ENCODE measurements at places on chromosomes 2 and 18. TPM values are rescaled to one million over a fixed set of nuclear protein-coding genes. Genes with fewer than 3 reads are reported as not detected.

RGPD3 gene
- total RNA-seq = 0.14 TPM

RNF103 gene
- total RNA-seq = 13.8 TPM

- H3K27me3 ChIP-seq = no peaks in the 10 kb centered on the region
- peaks cover 18% of the 10 kb centered on the region for H3K4me1 ChIP-seq
- H3K27ac ChIP-seq = no peak overlapping the region
- H3K4me3 ChIP-seq = no peak overlapping the region
- peaks cover 10% of the 10 kb centered on the region for H3K36me3 ChIP-seq
Measured at GRCh38 chr2:65045651-65046050, 10.6 kb upstream of the CEP68 start.

DNA sequence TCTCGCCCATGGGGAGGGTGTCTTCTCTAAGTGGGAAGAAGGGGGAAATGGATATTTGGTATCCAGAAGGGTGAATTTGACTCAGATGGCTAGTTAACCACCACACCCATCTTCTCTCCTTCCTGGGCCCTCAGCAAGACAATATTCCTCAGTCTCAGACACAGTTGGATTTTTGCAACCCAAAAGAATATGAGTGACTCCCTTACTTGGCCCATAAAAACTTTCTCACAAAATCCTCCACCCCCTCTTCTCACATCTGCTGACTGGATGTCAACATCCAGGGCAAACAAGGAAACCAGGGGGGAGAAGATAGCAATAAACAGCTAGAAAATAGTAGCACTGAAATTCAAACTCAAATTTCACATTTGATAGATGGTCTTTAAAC is 35.3 kb upstream of the GCC2 start:
- DNase-seq = no peak
- H3K27me3 ChIP-seq = no peaks in the 10 kb centered on the region
- no peak overlapping the region for H3K4me3 ChIP-seq
- no peak overlapping the region for H3K27ac ChIP-seq
- H3K4me1 ChIP-seq = no peaks in the 10 kb centered on the region

NCKAP5 gene
- total RNA-seq = 27.9 TPM

- peaks cover 25% of the 10 kb centered on the region for H3K27me3 ChIP-seq
- no peak overlapping the region for H3K4me3 ChIP-seq
Measured at GRCh38 chr2:74290466-74291217, 52.6 kb downstream of the SLC4A5 start.

DNA sequence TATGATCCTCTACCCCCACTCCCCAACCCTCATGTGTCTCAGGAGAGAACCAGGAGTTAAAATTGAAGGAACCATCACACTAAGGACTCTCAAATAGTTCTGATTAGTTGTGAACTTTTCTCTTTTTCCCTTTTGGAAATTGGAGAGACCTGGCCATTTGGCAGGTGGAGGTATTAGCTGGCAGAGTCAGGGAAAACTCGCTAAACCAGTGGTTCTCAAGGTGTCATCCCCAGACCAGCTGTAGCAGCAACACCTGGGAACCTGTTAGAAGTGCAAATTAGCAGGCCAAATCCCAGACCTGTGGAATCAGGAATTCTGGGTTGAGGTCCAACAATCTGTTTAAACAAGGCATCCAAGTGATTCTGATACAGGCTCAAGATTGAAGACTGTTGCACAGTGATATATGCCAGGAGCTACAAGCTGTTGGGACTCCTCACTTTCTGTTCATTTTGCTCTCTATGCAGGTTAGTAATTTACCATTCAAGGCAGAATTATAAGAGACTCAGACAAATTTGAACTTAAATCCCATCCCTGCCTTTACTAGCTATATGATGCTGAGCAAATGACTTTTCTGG is 2.8 kb upstream of the TMEM131 start:
- no peaks in the 10 kb centered on the region for H3K36me3 ChIP-seq
- H3K27me3 ChIP-seq = no peaks in the 10 kb centered on the region
- peaks cover 19% of the 10 kb centered on the region for H3K4me1 ChIP-seq

GRCh38 chr2:74959106-74959751 is 786 bp downstream of the POLE4 start:
- no peaks in the 10 kb centered on the region for H3K27me3 ChIP-seq
- no peak for DNase-seq
- peaks cover 55% of the 10 kb centered on the region for H3K36me3 ChIP-seq

DNA sequence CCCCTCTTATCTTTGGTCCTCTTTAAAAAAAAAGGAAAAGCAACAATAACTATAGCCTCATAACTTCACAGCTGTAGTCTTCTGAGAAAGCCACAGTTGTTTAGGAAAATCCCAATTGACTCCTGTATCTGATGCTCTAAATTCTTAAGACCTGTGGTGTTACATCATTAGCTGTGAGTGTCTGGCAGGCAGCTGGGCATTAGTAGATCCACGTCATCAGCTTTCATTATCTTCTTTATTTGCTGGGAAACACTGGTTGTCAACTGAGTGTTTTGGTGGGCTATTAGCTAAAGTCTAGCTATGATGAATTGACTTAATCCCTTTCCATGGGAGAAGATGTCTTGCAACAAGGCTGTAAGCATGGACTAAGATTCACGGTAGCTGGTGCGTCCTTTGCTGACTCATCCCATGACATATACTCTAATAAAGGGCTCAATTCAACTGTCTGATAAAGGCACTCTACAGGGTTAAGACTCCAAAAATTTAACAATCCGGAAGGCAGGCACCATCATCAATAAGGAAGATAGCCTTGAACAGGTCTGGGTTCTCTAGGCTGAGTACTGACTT is 517.2 kb downstream of the PLCL1 start:
- DNase-seq = no peak
- no peak overlapping the region for H3K27ac ChIP-seq
- H3K36me3 ChIP-seq = no peaks in the 10 kb centered on the region
- no peak overlapping the region for H3K4me3 ChIP-seq

DNA sequence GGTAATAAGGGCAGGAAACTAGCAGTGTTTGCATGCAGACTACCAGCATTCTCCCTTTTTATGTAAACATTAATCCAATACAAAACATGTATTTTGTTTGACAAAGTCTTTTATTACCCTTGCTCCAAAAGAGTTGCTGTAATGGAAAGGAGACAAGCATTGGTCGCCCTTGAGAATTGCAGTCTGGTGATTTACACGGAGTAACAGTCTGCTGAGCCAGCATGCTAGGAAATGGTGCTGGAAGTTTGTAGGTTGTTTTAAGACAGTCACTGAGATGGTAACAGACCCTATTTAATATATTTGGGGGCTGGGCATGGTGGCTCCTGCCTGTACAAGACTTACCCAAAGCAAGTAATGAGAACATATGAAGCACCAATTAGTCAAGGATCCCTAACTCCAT is 2.8 kb upstream of the PRKCE start:
- no peak overlapping the region for H3K4me3 ChIP-seq
- H3K27me3 ChIP-seq = peaks cover 44% of the 10 kb centered on the region
- no peak overlapping the region for H3K27ac ChIP-seq
- peaks cover 29% of the 10 kb centered on the region for H3K4me1 ChIP-seq
- no peak for DNase-seq

- H3K4me1 ChIP-seq = no peaks in the 10 kb centered on the region
- no peak overlapping the region for H3K27ac ChIP-seq
- H3K27me3 ChIP-seq = no peaks in the 10 kb centered on the region
Measured at GRCh38 chr18:78779996-78780718, 199.5 kb upstream of the SALL3 start.

- DNase-seq = peak; percentile 16
- peak overlapping the region; percentile 93 for H3K4me3 ChIP-seq
- peaks cover 23% of the 10 kb centered on the region for H3K4me1 ChIP-seq
- H3K27ac ChIP-seq = no peak overlapping the region
Measured at GRCh38 chr18:31041271-31042083, 1.1 kb downstream of the DSC3 start.

- no peaks in the 10 kb centered on the region for H3K36me3 ChIP-seq
- H3K4me3 ChIP-seq = no peak overlapping the region
- H3K27me3 ChIP-seq = peaks cover 66% of the 10 kb centered on the region
- DNase-seq = no peak
- peaks cover 15% of the 10 kb centered on the region for H3K4me1 ChIP-seq
Measured at GRCh38 chr2:109133746-109134145, 4.7 kb downstream of the SH3RF3 start.

GRCh38 chr2:237148624-237149023 is 62.9 kb downstream of the COPS8 start:
- H3K27me3 ChIP-seq = peaks cover 5% of the 10 kb centered on the region
- no peaks in the 10 kb centered on the region for H3K4me1 ChIP-seq
- no peak for DNase-seq
- H3K27ac ChIP-seq = no peak overlapping the region
- H3K36me3 ChIP-seq = peaks cover 8% of the 10 kb centered on the region
- no peak overlapping the region for H3K4me3 ChIP-seq

DNA sequence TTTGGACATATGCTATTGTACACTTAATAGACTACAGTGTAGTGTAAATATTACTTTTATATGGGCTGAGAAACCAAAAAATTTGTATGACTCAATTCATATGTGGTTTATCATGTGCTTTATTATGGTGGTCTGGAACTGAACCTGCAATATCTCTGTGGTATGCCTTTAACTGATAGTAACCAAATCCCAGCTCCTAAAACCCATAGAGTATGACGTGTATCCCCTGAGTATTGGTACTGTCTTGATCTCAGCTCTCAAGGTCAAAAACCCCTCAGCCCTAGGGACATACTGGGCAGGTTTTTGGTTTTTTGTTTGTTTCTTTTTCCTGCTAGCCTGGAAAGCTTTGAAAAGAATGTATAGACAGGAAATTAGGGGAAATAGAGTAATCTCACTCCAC is 42.2 kb upstream of the ARHGAP15 start:
- DNase-seq = no peak
- H3K36me3 ChIP-seq = no peaks in the 10 kb centered on the region
- no peaks in the 10 kb centered on the region for H3K27me3 ChIP-seq
- no peak overlapping the region for H3K4me3 ChIP-seq
- no peaks in the 10 kb centered on the region for H3K4me1 ChIP-seq
- H3K27ac ChIP-seq = no peak overlapping the region

DNA sequence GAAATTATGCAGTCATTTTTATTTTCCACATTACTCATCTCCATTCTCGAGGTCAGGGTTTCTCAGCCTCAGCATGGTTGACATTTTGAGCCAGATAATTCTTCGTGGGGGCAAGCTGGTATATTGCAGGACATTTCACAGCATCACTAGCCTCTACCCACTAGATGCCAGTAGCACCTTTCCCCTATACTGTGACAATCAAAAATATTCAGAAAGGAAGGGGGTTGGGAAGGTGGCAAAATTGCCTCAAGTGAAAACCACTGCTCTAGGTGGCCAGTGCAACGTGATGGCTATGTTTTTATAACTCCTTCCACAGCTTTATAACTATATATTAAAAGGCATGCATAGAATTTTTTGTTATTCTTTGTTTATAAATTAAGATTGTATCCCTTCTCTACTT is 294.5 kb downstream of the CNTNAP5 start:
- no peaks in the 10 kb centered on the region for H3K27me3 ChIP-seq
- H3K4me1 ChIP-seq = peaks cover 10% of the 10 kb centered on the region
- H3K4me3 ChIP-seq = no peak overlapping the region
- no peak for DNase-seq
- no peak overlapping the region for H3K27ac ChIP-seq
- H3K36me3 ChIP-seq = no peaks in the 10 kb centered on the region

AFF3 gene
- 20.9 TPM for total RNA-seq

ACTG2 gene
- not detected for total RNA-seq

CIB4 gene
- total RNA-seq = not detected

DNA sequence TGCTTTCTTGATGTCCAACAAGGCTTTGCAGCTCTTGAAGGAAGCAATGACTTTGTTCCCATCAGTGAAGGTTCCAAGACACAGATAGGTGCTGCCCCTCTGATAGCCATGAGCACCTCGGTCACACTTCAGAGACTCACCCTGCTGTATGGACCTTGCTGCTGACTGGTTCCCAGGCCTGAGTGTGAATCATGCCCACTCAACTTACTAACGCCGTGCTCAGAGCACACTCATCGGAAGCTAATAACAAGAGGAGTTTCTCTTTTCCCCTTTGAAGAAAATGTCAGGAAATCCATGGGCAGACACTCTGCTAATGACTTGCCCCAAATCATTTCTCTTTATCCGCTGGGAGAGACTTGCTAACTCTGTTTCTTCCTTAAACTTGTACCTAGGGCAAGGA is 83.8 kb upstream of the ARL4C start:
- no peak overlapping the region for H3K27ac ChIP-seq
- DNase-seq = no peak
- H3K4me1 ChIP-seq = peaks cover 25% of the 10 kb centered on the region

DNA sequence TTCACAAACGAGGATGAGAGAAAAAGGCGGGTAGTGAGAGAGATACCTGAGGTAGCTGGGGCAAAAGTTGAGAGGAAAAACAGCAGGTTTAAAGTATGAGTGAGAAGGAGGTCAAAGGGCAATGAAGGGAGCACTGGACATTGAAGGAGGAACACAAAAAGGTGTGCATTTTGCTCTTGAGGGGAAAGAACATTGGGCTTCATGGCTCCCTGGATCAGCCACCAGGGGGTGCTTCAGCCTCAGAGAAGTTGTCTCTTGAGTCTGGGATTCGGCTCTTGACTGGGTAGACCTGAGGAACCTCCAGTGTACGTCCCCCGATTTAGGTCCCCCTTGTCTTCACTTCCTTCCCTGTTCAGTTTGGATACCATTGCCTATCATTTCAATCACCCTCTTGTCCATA is 128.5 kb downstream of the RAPGEF4 start:
- H3K27me3 ChIP-seq = no peaks in the 10 kb centered on the region
- peak; percentile 34 for DNase-seq
- no peak overlapping the region for H3K27ac ChIP-seq
- no peak overlapping the region for H3K4me3 ChIP-seq
- H3K4me1 ChIP-seq = peaks cover 33% of the 10 kb centered on the region

DNA sequence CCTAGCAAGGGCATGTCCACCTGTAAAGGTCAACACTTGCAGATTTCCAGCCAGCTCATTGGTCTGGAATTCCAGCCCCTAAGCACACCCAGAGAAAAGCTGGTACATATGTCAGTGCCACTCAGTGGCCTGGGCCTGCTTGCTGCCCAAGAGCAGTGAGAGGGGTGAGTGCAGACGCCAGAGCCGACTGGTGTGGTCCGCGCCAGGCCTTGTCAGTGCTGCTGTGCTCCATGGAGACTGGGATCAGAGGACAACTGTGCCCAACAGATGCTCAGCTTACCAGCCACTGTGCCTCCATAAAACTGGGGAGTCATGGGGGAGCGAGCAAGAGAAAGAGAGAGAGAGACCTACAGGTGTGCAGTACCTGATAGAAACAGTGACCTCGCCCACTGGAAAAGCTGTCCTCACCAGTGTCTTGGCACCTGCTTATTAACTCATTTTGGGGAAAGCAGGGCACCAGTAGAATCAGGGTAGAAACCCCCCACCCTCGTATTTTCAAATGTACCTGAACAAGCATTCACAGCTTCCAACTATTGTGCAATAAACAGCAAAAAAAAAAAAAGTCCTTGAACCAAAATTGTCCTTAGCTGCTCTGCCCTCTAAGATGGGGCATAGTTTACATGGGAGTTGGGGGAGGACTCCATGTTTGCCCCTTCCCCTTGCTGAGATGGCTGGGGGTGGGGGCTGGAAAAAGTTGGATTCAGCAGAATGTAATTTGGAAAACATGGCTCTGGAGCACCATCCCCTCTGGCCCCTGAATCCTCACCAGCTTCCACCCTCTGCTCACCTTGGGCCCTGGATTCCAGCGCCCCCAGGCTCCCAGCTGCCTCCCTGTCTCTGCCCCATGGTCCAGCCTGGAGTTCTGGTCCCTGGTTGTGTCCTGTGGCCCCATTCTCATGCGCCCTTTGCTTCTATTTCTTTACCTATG is 1.4 kb upstream of the SP140L start:
- no peak overlapping the region for H3K4me3 ChIP-seq
- no peak overlapping the region for H3K27ac ChIP-seq
- no peak for DNase-seq
- peaks cover 2% of the 10 kb centered on the region for H3K27me3 ChIP-seq
- H3K4me1 ChIP-seq = no peaks in the 10 kb centered on the region
